Caki2 (cell line): ENCODE measurements at places on chromosomes 1 and 21.

- DNase-seq, result no peak
Measured at GRCh38 chr1:199460933-199461332, 566.6 kb upstream of the NR5A2 start.

DNA sequence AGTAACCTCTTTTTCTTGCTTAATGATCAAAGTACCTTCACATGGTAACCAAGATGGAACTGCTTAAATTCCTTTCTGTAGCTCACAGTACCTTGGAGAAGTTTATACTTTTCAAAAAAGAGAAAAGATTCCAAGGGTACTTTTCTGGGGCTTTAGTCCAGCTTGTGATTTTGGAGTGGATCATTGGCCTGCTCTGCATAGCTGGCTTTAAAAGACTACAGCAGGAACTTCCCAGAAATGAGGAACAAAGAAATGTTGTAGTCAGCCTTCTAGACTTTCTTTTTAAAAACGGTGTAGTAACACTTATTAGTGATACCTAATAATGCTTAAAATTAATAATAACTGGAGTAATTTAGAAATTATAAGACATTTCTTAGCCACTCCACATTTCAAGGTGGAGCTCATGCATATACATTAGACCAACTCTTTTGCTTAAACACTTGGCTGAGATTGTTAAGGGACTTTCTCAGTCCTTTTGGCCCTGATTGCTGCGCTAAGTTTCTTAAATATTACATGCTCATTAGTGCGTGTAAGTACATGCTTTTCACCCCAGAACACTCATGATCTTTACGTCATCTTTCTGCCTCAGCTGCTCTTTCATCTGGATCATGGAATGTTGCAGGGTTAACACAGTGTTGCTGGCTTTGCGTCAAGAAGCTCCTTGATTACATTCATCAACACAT, 57.3 kb downstream of the SDCCAG8 start:
- no peak for DNase-seq

- no peak for DNase-seq
Measured at GRCh38 chr1:243686159-243686558, 163.9 kb downstream of the AKT3 start.

GRCh38 chr1:173337126-173337525, 130.0 kb upstream of the TNFSF4 start:
- DNase-seq, result no peak

DNA sequence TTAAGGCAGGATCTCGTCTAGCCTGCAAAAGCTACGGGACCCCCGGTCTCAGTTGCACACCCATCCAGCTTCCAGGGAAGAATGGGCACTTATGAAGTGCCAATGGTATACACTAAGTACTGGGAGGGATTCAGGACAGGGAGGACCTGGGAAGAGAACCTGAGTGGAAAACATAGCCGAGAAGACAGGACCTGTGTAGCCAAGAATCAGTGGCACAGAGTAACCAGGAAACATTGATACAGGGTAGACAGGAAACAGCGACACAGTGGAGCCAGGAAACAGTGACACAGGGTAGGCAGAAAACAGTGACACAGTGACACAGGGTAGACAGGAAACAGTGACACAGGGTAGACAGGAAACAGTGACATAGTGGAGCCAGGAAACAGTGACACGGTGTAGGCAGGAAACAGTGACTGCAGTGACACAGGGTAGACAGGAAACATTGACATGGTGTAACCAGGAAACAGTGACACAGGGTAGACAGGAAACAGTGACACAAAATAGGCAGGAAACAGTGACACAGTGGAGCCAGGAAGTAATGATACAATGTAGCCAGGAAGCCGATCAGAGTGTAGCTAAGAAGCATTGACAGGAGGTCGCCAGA, 138.0 kb upstream of the ARHGEF16 start:
- no peak for DNase-seq

DNA sequence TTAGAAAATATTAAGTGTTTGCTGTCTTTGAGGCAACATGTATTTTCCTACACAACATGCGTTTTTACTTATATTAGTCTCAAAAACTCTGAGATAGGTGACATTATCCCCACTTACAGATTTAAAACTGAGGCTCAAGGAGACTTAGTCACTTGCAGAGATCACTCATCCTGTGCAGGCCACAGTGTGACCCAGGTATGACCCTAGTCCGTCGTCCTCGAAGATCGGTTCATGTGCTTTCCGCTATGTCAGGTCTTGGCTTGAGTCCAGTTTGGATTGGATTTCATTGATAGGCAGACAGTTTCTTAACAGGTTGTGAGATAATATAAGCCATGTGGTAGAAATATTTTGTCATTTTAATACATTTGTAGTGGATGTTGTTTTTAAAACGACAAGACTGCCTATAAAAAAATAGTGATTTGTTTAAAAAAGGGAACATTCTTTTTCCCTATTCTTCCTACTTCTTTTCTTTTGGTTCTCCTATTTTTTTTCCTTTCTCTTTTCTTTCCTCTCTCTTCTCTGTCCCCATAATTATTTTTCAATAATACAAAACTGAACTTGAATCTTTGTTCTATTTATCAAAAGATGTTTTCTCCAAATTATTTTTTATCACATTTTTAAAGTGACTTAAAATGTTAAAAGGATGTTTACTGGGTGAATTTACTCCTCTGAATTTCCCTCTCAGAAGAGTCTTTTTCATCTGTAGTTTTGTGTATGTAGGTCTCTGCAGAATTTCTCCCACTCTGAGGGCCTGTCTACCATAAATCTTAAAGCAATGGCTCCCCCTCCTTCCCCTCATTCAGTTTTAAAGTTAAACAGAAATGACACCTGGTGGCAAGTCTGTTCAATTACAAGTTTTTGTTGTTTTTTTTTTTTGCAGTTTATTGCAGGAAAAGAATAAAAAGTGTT, 81.8 kb downstream of the PHTF1 start:
- peak; percentile 52 for DNase-seq
